Sigmoid colon (tissue), 7 donors: ENCODE measurements at places on chromosomes 3 and 15.

DNA sequence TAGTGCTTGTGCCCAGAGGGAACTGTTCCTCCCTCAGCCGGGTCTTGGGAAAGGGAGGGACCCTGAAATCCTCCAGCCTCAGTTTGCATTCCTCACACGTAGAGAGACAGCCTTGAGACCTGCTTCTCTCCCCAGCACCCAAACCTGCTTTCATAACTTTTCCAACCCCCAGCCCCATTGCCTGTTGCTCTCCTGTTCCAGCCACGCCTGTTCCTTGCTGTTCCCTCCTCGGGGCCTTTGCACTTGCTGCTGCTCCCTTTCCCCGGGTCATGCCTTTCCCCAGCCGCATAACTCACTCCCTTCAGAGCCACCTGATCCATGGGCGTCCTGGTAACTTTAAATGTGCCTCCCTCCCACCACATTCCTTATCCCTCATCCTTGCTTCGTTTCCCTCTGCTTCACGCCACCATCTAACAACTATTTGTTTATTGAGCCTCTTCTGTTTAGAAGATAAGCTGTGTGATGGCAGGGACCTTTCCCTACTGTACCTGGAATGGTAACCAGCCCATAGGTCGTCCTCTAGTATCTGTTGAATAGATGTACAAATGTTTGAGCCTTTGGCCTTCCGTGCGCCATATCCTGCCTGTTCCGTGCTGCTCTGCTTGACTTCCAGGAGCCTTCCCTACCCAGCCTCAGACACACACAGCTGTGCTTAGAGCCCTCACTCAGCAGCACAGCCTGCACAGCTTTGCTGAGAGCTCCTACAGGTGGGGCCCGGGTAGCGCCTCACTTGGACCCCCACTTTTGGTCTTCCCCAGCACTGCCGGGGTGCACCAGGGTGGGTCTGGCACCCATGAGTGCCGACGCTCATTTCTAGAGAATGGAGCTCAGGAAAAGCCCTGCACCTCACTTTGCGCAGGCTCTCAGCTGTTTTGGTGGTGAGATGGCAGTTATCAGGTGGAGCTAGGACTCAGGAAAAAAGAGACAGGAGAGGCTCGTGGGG lies 60.2 kb downstream of the SCN5A start:
- DNase-seq: no peak

DNA sequence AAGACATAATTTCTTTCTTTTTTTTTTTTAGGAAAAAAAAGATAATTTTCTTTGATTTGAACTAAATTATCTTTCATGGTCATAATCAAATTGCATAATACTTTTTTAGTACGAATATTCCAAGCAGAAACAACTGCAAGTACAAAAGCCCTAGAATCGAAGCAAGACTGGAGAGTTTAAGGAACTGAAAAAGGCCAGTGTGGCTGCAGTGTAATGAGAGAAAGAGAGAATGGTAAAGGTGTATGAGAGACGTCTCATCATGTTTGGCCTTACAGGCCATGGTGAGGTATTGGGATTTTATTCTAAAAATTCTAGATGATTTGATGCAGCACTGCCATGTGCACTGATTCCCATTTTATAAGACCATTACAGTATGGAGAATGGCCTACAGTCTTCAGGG lies 180.9 kb downstream of the SUCNR1 start:
- DNase-seq: no peak

GRCh38 chr15:96565266-96565665 lies 234.8 kb downstream of the NR2F2 start:
- no peak for DNase-seq

GRCh38 chr3:13372126-13372525 lies 48.0 kb downstream of the NUP210 start:
- no peak for DNase-seq

- no peak for DNase-seq
Observed at GRCh38 chr15:45177285-45177684, 10.5 kb downstream of the SHF start.

- DNase-seq: no peak
Observed at GRCh38 chr3:26715431-26715830, 92.9 kb downstream of the LRRC3B start.

- DNase-seq: peak; percentile 91
Observed at GRCh38 chr3:194137008-194137505, 1.1 kb downstream of the HES1 start.
